ENCODE measurements at places on chromosomes 1 and 21.

GRCh38 chr1:16521288-16521583 lies 7.2 kb upstream of the RNU1-1 start:
- no peak for DNase-seq

DNA sequence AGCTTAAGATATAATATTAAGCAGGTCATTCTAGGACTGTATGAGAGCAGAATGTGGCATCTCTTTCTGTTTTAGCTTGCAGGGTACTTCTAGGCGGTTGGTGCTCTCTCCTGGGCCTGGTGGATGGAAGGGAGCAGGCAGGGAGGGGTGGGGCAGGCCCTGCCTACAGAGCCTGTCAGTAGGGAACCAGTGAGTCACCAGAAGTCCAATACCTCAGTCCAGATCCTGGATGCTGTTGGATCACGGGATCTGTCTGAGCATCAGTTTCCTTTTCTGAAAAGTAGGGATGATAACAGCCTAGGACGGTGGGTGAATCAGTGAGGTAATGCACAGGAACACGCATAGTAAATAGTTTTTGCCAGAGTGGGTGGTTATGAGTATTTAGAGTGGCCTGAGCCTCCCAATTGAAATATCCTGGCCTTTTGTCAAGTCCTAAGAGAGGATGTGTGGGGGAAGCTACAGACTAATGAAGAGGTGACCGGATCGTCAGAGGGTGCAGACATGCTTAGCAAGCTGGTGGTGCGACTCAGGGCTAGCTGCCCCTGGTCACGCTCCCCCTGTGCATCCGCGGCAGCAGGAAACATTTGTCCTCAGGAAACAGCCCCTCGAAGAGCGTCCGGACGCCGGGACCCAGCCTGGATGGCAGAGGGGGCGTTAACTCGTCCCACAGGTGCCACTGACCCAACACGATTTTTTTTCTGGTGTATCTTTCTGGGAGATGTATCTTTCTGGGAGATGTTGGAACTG lies 23.9 kb downstream of the NAV1 start:
- no peak for DNase-seq

- DNase-seq, result peak; percentile 46
Observed at GRCh38 chr1:12161662-12162458, 4.9 kb upstream of the TNFRSF1B start.

- no peak for DNase-seq
Observed at GRCh38 chr1:10001016-10001665, 4.1 kb downstream of the RBP7 start.

GRCh38 chr1:173555651-173556305 lies 47.1 kb downstream of the SLC9C2 start:
- DNase-seq, result no peak

DNA sequence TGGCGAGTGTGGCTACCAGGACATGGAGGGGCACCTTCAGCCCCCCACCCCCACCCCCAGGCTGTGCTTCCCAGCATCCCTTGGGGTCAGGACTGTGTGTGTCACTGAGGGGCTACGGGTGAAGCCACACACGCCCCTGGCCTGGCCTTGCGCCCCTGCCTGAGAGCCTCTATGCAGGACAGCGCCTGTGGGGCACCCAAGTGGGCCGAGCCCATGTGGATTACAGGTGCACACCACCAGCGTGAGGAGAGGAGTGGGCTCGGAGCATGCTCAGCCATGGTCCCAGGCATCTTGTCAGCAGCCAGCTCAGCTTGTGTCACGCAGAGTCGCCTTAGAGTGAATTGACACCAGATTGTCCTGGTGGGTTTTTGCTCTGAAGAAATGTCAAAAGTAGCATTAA lies 27.9 kb downstream of the FAAP20 start:
- DNase-seq, result no peak

- DNase-seq, result peak; percentile 69
Observed at GRCh38 chr21:38355992-38356781, 99.4 kb downstream of the KCNJ15 start.

- DNase-seq, result no peak
Observed at GRCh38 chr1:206737729-206738201, 32.8 kb upstream of the IL19 start.

DNA sequence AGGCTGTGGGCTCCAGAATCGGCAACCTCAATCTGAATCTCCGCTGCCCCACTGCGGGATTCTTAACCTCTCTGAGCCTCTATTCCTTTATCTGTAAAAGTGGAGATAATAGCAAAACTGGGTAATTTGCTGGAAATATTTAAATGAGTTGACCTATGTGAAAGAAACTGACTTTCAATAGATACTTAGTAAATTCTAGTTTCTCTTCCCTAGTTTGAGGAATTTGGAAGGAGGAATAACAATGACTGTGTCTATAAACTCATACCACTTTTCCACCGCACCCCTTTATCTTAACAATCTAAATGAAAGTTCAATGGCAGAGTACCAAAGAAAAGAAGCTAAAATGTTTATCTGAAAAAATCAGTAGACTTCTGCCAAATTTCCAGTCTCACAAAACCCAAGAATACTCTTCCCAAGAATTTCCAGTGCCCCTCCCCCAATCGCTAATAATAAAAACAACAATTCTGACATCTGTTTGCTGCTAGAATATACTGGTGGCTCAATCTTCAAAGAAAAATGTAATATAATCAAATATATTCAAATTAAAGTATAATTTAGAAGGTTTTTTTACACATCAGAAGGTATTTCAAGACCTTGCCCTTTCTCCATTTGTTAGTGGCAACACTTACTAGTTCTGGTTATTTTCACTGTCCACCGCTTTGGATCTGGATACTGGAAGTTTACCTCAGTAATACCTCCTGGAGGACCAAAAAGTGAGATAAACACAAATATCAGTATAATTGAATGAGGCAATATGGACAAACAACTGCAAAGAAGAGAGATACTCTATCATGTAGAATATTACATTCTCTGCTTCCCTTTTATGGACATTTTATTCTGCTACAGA lies 171.2 kb downstream of the LTN1 start:
- no peak for DNase-seq

- DNase-seq, result peak; percentile 59
Observed at GRCh38 chr1:151534662-151535278, 5.3 kb upstream of the TUFT1 start.

DNA sequence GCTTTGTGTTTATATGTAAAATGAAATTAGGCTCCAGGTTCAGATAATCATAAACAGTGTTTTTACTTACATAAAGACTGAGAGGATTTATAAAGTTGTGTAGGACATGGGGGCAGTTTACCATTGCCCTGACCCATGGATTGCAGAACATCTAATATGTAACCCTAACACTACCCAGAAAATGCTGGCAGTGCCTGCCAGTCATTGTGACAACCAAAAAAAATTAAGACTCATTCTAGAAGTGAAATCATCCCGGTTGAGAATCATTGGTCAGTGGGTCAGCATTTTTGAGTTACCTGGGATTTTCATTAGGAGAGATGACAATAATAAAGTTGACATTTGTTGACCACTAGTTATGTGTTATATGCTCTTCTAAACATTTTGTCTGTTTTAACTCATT lies 31.2 kb upstream of the THEM4 start:
- no peak for DNase-seq

GRCh38 chr1:20211511-20211931 lies 25.2 kb upstream of the PLA2G2C start:
- no peak for DNase-seq

- DNase-seq, result no peak
Observed at GRCh38 chr1:229420765-229421164, 13.1 kb downstream of the ACTA1 start.

DNA sequence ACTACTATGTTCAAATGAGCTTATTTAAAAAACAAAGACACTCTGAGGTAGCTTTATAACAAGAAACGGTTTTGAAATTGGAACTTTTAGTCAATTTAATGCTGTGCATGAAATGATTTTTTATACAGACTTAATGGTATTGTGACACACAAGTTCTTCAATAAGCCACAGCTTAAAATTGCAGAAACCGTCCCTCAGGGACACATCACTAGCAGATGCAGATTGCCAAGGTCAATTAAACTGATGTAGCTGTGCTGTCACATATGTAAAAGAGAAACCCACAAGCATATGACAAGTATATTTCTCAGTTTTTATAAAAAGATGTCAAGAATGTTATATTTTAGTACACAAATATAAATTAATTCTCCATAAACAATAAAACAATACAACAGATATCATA lies 366.9 kb downstream of the DPYD start:
- no peak for DNase-seq

DNA sequence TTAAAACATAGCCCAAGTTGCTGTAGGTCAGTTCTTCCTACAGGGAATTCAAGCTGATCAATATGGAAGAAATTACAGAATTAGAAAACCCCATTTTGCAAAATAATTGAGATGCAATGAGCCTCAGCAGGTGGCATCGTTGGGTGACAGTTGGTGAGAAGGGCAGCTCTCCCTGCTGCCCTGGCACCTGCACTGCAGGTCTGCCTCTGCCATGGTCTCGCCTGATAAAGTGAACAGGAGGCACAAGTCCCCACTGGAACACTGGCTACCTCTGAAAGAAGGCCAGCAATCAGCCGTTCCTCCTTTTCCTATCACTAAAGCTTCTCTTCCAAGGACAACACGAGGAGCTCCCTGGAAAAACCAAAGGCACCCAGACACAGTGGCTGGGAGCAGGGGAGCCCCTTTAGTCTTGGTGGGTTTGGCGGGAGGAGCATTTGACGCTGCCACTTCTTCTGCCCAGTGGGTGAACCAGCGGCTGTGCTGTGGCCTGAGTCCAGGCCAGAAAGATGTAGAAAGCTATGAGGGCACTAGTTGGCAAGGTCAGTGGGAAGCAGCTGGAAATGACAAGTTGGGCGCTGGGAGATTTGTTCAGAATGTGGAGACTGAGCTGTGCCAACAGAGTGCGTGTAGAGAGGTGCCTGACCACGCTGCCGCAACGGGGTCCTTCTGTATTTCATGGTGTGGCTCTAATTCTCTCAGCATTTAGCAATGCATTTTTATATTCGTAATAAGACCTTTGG lies 93.1 kb downstream of the RIPK4 start:
- no peak for DNase-seq

GRCh38 chr1:178664278-178664677 lies 60.8 kb upstream of the RALGPS2 start:
- DNase-seq, result no peak

- no peak for DNase-seq
Observed at GRCh38 chr1:246828818-246829217, 102.9 kb downstream of the AHCTF1 start.

- no peak for DNase-seq
Observed at GRCh38 chr1:116731439-116731838, 22.8 kb upstream of the CD2 start.

- DNase-seq, result no peak
Observed at GRCh38 chr21:45169001-45169400, 94.6 kb downstream of the ADARB1 start.

DNA sequence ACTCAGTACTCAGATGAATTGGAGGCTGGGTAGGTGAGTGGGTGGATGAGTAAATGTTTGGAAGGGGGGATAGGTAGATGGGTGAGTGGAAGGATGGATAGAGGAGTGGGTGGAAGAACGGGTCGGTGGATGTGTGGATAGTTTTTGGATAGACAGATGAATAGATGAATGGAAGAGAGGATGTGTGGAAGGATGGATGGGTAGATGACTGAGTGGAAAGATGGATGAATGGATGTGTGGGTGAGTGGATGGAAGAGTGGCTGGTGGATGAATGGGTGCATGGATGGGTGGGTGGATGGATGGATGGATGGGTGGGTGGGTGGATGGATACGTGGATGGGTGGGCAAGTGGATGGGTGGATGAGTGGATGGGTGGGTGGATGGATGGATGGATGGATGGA lies 3.7 kb downstream of the SLC45A1 start:
- no peak for DNase-seq

DNA sequence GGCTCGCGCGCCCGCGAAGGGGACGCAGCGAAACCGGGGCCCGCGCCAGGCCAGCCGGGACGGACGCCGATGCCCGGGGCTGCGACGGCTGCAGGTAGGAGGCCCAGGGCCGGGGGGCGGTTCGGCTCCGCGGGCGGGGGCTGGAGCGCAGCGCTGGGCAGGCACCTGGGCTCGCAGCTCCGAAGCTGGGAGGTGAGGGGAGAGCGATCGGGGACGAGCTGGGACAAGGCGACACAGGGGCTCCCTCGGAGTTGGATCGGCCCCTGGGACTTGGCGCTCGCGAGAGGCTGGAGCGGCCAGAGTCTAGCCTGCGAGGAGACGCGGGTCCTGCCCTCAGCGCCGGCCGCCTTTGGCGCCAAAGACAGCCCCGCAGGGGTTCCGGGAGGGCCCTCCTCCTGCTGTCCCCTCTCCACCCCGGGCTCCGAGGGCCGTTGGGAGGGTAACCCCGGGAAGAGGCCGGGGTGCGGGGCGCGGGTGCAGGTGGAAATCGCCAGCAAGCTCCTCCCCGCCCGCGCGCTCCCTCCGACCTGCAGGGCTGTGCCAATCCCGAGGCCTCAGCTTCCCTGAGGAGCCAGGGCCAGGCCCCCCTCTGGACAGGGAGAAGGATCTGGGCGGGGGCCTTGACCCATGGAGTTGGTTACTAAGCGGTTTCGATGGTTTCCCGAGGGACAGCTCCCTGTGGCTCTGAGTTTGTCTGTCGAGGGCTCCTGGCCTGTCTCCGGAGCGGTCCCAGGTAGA lies 401 bp downstream of the TP73 start:
- no peak for DNase-seq
